ENCODE measurements at places on chromosomes 1 and 21. TPM values are rescaled to one million over a fixed set of nuclear protein-coding genes. Genes with fewer than 3 reads are reported as not detected.

FASLG gene
- total RNA-seq: 1.2 TPM

DNA sequence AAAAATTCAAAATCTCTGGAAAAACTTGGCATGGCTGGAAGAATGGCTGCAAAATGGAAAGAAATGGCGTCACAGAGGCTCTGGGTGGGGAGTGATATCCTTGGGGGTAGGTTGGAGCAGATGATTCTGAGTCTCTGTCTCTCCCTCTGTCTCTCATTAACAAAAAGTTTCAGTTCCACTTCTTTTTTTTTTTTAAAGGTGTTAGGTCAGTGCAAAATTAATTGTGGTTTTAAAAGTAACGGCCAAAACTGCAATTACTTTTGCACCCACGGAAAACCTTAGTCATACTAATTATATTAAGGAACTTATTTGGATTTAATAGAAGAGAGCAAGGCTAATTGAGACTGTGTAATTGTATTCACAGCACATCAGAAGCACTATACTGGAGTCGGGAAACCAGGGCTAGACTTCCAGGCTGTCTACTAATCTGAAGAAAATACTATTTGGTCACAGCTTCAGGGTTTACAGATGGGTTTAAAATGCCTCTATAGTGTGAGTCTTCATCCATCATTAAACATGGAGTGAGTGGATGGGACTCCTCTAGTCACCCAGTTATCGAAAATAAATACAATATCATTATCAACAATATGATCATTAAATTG is 289.1 kb upstream of the PLD5 start:
- H3K36me3 ChIP-seq: no peaks in the 10 kb centered on the region
- no peak overlapping the region for H3K27ac ChIP-seq
- DNase-seq: no peak
- no peak overlapping the region for H3K4me3 ChIP-seq

GRCh38 chr1:86472152-86472551 is 3.4 kb downstream of the CLCA1 start:
- no peak overlapping the region for H3K27ac ChIP-seq
- H3K4me1 ChIP-seq: no peaks in the 10 kb centered on the region
- H3K4me3 ChIP-seq: no peak overlapping the region
- no peak for DNase-seq
- no peaks in the 10 kb centered on the region for H3K27me3 ChIP-seq

HSD3B1 gene
- total RNA-seq: not detected

GRCh38 chr1:59225594-59226316 is 71.1 kb upstream of the FGGY start:
- H3K27me3 ChIP-seq: no peaks in the 10 kb centered on the region
- H3K36me3 ChIP-seq: no peaks in the 10 kb centered on the region
- no peak overlapping the region for H3K27ac ChIP-seq

DNA sequence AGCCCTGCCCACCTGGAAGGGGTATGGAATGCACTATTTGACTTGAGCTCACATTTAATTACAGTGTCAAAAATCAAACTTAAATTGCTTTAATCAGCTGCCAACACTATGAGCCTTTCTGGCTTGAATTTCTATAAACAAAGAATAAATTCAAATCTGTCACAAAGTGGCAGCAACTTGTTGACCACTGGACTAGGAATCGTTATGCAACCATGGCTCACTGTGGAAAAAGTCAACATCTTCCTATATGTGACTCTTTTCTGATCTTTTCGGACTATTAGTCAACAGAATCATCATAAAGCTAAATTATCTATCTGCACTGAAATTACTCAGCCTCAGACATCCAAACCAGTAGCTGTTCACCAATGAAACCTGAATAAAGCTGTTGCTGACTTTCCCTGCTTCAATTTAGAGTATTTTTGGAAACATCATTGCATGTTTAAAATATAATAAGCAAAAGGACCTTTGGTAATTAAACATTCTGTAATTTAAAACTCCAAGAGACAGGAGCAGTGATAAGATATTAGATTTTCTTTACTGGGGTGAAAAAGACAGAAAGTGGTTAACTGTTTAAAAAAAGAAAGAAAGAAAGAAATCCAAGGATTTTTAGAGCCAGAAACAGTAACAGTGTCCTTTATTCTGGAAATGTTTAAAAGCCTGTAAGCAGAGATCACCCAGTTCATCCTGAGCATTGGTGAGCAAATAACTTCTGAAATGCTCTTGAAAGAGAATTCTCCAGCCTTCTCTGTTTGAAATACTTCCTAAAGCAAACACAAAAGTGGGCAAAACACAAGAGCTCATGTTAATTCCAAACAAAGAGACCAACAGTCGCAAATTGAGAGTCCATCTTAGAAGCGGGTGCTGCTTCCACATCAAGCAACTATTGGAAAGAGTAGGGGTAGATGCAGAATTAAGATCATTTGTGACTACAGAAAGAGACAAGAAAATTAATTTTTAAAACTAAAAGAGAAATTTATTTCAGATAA is 26.2 kb upstream of the ERG start:
- H3K4me1 ChIP-seq: no peaks in the 10 kb centered on the region

EVA1C gene
- total RNA-seq: 31.8 TPM

OR2AK2 gene
- total RNA-seq: not detected

- no peak for DNase-seq
- no peaks in the 10 kb centered on the region for H3K36me3 ChIP-seq
- peaks cover 29% of the 10 kb centered on the region for H3K4me1 ChIP-seq
- H3K27ac ChIP-seq: no peak overlapping the region
- peaks cover 55% of the 10 kb centered on the region for H3K27me3 ChIP-seq
Observed at GRCh38 chr1:119008483-119009311, 20.6 kb upstream of the TBX15 start.

DNA sequence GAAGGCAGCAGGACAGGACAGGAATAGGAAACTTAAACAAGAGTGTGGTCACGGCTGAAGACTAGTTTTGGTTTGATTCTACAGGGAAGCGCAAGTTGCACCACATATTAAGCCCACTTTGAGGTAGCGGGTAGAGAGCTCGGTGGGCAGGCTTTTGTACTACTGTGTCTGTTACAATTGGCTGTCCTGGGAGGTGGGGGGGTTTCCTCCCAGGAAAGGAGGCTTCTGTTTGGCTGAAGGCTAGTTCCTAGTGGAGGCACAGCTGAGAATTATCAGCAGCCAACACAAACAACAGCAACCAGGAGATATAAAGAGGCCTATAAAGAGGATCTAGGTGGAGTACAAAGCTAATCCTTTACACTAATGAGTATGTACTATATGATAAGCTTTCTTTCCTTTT is 62.7 kb downstream of the ZNF648 start:
- H3K36me3 ChIP-seq: no peaks in the 10 kb centered on the region
- H3K27ac ChIP-seq: no peak overlapping the region
- H3K4me1 ChIP-seq: no peaks in the 10 kb centered on the region
- H3K27me3 ChIP-seq: no peaks in the 10 kb centered on the region
- DNase-seq: no peak

JMJD4 gene
- 14.9 TPM for total RNA-seq

DNA sequence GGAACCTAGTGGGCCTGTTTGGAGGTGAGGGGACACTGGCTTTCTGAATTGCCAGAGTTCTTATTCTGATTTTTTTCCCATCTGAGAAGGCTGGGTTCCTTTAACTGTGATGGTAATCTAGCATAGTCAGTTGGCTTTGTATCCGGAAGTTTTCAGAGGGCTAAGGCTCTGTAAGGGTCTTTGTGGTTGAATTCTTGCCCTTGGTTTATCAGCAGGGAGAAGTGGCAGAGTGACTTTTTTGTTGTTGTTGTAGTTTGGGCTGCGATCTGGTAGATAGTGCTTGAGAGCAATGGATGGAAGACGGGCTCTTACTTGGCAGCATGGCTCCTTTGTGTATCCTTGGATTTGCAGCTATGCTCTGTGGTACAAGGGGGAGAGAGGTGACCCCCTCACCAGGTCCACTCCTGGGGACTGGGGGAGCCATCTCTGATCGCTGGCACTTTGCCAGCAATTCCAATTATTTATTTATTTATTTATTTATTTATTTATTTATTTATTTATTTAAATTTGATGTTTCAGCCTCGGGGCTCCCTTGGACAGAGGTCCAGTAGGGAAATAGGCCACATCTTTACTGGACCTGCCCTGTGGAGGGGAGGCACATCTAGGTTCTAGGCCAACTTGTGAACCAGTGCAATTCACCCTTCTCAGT is 18.5 kb downstream of the TCP10L start:
- no peak overlapping the region for H3K4me3 ChIP-seq
- no peaks in the 10 kb centered on the region for H3K36me3 ChIP-seq
- no peaks in the 10 kb centered on the region for H3K27me3 ChIP-seq
- no peak overlapping the region for H3K27ac ChIP-seq
- no peak for DNase-seq
- peaks cover 19% of the 10 kb centered on the region for H3K4me1 ChIP-seq

DNA sequence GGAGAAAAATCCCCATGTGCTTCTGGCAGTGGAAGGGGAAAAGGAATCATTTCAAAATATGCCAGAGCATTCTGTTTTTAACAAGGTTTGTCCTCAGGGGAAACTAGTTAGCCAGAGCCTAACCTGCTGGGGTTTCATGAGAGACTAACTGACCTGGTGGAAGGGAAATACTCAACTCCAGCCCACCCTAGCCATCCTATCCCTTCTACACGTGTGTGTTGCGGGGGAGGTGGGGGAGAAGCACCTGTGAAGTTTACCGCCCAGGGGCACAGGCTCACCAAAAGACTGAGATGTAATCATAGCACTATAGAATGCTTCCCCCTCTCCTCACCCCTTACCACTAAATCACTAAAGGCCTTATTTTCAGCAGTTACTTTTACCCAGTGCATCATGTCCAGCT is 139.5 kb downstream of the GRIK3 start:
- no peak overlapping the region for H3K4me3 ChIP-seq
- H3K4me1 ChIP-seq: no peaks in the 10 kb centered on the region
- no peaks in the 10 kb centered on the region for H3K27me3 ChIP-seq

DNA sequence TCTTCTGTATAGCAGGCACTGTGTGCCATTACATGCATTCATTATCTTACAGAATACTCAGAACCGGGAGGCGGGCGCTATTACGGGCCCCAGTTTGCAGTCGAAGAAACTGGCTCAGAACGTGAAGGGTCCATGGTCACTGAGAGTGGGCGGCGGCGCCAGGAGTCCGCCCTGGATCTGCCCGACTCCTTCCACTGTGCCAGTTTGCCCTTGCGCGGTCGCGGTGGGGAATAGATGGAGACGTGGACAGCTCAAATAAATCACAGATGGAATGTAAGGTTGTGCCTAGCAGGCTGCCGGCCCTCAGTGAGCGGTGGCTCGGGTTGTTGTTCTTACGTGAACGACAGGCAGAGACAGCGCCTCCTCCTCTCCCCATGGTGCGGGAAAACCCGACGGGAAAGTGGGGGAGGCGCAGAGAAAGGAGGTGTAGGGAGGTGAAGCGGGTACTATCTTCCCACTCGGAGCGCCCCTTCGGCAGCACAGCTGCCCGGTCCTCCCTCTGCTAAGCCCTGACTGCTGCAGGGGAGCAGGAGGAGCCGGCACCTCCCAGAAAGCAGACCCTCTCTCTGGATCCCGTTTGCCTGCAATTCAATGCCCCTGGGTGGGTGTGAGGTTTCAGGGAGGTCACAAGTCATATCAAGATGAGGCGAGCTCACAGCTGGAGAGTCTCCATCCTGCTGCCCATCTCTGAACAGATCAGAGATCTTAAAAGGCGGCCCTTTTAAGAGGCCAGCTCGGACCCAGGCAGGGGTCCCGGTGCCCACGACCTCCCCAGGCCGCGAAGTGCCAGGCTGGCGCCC is 1.1 kb downstream of the COL9A2 start:
- H3K4me3 ChIP-seq: peak overlapping the region; percentile 57
- H3K4me1 ChIP-seq: peaks cover 37% of the 10 kb centered on the region
- no peak for DNase-seq
- H3K27ac ChIP-seq: no peak overlapping the region

GRCh38 chr1:154657556-154657955 is 49.6 kb upstream of the ADAR start:
- peaks cover 10% of the 10 kb centered on the region for H3K27me3 ChIP-seq
- no peak overlapping the region for H3K4me3 ChIP-seq
- no peak for DNase-seq
- no peaks in the 10 kb centered on the region for H3K4me1 ChIP-seq

DNA sequence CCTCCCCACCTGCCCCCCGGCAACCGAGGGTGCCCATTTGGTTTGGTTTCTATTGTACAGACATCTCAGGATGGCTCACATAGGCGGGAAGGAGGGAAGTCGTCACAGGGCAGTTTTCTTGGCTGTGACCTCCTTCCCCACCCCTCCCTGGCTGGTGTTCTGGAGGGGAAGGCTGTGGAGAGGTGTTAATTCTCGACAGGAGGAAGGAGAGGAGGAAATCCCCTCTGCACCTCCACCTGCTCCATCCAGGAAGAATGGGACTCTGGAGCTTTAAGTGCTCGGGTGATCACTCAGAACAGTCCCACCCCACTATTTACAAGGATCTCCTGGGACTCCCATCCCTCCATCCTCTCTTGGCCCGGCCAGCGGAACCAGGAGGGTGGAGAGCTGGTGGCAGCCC is 7.6 kb downstream of the MEX3A start:
- H3K27ac ChIP-seq: no peak overlapping the region
- no peak overlapping the region for H3K4me3 ChIP-seq
- peaks cover 5% of the 10 kb centered on the region for H3K36me3 ChIP-seq
- DNase-seq: no peak

- no peak overlapping the region for H3K4me3 ChIP-seq
- H3K4me1 ChIP-seq: peaks cover 75% of the 10 kb centered on the region
- H3K27me3 ChIP-seq: no peaks in the 10 kb centered on the region
- H3K36me3 ChIP-seq: no peaks in the 10 kb centered on the region
- no peak for DNase-seq
Observed at GRCh38 chr1:204477036-204477740, 17.4 kb downstream of the PIK3C2B start.

RAB25 gene
- 58.0 TPM for total RNA-seq

AMIGO1 gene
- 9.1 TPM for total RNA-seq

DNA sequence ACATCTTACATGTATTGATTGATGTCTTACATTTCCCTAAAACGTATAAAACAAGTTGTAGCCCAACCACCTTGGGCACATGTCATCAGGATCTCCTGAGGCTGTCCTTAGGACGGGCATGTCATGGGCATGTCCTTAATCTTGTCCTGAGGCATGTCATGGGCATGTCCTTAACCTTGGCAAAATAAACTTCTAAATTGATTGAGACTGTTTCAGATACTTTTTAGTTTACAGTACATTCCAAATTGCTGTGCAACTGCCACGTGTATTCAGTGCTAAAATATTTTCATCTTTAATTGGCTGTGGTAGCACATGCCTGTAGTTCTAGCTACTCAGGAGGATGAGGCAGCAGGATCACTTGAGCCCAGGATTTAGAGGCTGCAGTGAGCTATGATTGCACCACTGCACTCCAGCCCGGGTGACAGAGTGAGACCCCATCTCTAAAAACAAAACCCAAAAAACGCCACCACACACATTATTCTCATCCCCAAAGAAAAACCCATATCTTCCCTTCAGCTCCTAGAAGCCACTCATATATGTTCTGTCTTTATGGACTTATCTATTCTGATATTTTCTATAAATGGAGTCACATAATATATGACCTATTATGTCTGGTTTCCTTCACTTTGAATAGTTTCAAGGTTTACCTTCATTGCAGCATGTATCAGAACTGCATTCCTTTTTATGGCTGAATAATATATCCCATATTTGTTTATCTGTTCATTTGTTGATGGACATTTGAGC is 96.0 kb upstream of the BTG3 start:
- H3K36me3 ChIP-seq: no peaks in the 10 kb centered on the region
- no peaks in the 10 kb centered on the region for H3K27me3 ChIP-seq
- H3K4me1 ChIP-seq: no peaks in the 10 kb centered on the region
- H3K27ac ChIP-seq: no peak overlapping the region
- DNase-seq: no peak

Data from lower lobe of right lung (tissue), 2 donors.